Epithelial cell of proximal tubule (primary cell): ENCODE measurements at places on chromosomes 13 and 19. TPM values are rescaled to one million over a fixed set of nuclear protein-coding genes. Genes with fewer than 3 reads are reported as not detected.

The PRODH2 gene
- total RNA-seq, result not detected in 2 replicates

GRCh38 chr19:17095141-17095919 lies 19.8 kb downstream of the MYO9B start:
- no peak for DNase-seq

GRCh38 chr19:17565611-17566010 lies 10.2 kb downstream of the COLGALT1 start:
- DNase-seq, result no peak

DNA sequence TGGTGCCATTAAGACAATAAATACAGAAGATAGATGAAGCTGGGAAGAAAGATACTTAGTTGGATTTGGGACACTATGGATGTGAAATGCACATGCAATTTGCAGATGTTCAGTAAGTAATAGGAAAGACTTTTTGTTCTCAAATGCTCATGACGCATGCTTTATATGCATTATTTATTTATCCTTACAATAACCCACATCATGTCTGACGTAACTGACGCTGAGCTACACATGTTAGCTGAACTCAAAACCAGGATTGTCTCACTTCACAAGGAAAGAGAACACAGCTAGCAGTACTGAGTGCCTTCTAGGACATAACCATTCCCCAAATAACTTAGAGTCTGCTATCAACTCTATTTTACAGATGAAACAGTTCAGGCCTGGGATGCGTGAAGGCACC lies 463.4 kb downstream of the FGF9 start:
- DNase-seq, result no peak

- DNase-seq, result no peak
Measured at GRCh38 chr19:53424968-53425597, 6.7 kb upstream of the ZNF761 start.

DNA sequence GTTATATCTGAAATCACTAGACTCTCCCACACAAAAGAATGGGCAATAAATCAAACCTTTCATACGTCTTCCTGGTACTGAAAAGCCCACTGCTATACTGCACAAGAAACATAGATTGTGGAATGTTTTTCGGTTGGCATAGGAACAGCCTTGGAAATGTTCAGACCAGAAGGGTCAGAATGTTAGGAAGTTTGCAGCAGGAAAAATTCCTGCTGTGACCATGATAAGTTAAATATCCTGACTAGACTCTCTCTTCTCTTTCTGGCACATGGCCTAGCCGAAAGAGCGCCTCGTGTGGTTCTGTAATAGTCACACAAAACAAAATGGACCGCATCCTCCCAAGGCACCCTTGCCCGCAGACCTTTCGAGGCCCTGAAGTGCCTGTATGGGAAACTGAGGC lies 427.2 kb downstream of the COG6 start:
- no peak for DNase-seq
